ENCODE measurements at places on chromosomes 16 and 17.

GRCh38 chr16:318628-319027 lies 33.9 kb downstream of the AXIN1 start:
- DNase-seq = no peak

DNA sequence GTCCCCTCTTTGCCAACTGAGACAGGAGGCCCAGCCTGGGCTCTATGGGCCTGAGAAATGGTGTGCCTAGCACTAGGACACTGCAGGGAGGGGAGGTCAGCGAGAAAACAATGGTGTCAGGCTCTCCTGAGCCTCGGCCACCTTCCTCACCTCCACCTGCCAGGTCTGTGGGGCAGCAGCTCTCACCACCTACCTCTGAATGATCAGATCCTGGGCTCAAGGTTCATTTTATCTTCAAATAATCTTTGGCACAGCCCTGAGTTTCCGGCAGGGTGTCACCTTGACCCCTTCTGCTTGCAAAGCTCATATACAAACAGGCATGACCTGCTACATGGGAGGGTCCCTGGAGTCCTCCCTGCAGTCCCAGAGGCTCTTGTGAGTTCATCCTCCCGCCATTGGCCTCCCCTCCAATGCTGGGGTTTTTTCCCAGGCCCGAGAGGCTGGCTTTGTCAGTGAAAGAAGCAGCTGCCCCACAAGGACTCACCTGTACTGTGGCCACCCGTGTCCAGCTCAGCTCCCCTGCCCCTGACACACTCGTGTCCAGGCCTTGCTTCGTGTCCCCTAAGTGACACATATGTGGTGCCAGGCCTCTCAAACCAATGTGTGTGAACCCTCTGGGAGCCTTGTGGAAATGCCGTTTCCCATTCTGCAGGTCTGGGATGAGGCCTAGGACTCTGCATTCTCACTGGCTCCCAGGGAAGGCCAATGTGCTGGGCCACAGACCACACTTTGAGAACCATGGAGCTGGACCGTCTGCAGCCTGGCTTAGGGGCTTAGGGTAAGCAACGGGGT lies 176.8 kb upstream of the CIBAR2 start:
- DNase-seq = no peak

DNA sequence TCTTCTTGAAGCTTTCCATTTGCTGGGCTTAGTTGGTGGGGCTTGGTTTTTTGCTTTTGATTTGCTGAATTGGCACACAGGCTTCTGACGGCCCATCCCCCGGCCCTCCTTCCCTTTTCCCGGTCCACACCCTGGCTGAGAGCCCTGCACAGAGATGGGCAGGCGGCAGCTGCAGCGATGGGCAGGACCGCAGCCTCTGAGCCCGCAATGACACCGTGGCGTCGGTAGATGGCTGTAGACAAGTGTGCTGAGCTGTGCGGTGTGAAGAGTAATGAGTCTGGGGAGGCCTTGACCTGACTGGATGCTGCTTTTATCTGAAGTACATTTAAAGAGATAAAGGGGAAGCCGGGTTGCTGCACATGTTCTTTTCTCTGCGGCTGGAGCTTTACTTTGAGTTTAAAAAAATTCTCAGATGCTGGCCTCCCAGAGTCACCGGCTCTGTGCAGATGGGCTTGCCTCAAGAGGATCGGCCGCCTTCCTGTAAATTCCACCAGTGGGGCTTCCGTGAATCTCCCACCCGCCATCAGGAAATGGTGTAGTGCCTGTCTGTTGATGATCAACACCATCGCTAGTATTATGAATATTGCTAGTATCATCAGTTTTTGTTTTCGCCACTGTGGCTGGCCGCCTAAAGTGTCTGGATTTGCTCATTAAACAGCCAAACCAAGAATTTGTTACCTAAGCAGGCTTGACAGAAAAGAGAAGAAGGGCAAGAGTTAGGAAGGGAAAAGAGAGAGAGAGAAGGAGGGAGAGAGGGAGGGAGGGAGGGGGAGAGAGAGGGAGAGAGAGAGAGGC lies 245.6 kb upstream of the RBFOX1 start:
- no peak for DNase-seq

DNA sequence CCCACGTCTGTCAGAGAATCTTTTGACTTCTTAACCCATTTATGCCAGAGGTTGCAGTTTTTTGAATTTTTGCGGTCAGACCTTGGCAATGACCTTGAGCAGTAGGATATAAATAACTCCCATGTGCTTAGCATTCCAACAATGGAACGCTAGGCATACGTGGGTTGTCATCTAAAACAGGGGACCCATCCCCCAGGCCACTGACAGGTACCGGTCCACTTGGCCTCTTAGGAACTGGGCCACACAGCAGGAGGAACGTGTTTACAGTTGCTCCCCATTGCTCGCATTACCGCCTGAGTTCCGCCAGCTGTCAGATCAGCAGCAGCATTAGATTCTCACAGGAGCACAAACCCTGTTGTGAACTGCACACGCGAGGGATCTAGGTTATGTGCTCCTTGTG lies 76.8 kb upstream of the LGALS9 start:
- peak; percentile 80 for DNase-seq

DNA sequence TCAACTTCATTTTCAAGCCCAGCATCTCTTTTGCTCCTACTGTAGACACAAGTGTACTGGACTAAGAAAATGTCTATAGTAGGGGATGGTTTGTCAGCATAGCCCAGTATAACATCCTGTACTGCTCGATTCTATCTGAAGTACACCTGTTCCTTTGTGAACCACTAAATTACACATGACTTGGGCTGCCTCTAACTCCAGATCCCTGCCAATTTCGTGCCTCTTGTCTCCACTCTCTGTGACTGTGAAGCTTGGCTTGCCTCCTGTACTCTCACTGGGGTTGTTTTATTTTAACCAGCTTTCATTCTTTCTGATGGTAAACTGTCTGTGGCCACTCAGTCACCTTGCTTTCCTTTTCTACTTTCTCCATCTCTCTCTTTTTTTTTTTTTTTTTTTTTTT lies 24.5 kb downstream of the GFOD2 start:
- no peak for DNase-seq

GRCh38 chr16:85146922-85147651 lies 34.8 kb upstream of the CIBAR2 start:
- no peak for DNase-seq

- no peak for DNase-seq
These were observed 3.2 kb downstream of the UTS2R start for GRCh38 chr17:82374626-82375331.

DNA sequence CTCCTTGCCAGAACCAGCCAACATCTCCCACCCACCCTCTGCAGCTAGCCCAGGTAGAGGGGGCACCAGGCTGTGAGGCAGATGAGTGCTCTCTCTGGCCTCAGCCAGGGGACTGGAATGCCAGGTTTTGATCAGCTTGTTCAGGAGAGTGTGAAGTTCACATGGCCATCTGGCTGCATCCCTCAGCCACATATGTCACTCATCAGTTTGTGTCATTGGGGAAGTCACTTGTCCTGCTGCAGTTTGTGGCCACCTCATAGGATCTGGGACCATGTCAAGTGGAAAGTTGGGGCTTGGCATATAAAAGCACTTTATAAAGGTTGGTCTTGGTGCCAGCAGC lies 147.6 kb downstream of the SOCS1 start:
- no peak for DNase-seq

GRCh38 chr16:85056211-85056748 lies 28.7 kb downstream of the KIAA0513 start:
- DNase-seq = peak; percentile 33

- DNase-seq = no peak
These were observed 69.9 kb downstream of the SRCIN1 start for GRCh38 chr17:38535886-38536285.

DNA sequence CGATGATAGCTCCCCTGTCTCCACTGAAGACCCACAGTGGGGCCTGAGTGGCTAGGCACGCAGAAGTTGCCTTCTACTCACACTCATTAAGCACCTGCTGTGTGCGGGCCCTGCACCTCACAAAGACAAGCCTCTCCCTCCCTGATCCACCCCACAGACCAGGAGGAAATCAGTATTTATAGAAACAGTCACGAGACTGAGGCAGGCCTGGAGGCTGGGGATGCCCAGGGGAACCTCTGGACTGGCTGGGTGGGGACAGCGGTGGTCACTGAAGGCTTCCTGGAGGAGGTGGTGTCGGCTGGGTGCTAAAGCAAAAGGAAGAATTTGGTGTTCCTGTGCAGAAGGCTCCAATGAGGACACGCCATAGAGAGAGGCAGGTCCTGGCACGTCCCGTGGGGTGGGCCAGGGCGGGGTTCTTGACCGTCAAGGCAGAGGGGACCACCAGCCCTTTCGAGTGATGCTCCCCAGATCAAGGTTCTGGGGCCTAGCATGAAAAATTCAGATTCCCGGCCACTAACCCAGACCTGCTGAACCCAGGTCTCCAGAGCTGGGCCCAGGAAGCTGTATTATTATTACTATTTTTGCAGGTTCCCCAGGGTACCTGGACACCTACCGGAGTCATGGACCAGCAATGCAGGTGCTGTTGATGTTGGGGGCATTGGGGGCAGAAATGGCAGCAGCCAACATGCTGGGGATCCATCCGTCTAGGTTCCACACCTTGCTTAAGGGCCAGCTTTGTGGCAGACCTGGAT lies 23.0 kb downstream of the PPL start:
- no peak for DNase-seq

GRCh38 chr17:57259817-57260216 lies 3.5 kb downstream of the MSI2 start:
- DNase-seq = no peak

- DNase-seq = no peak
These were observed 34.4 kb downstream of the WDR59 start for GRCh38 chr16:74950511-74950910.

- DNase-seq = no peak
These were observed 22.6 kb downstream of the SLC25A10 start for GRCh38 chr17:81734405-81735263.

- DNase-seq = peak; percentile 81
These were observed 56.4 kb downstream of the VMP1 start for GRCh38 chr17:59763861-59764260.

DNA sequence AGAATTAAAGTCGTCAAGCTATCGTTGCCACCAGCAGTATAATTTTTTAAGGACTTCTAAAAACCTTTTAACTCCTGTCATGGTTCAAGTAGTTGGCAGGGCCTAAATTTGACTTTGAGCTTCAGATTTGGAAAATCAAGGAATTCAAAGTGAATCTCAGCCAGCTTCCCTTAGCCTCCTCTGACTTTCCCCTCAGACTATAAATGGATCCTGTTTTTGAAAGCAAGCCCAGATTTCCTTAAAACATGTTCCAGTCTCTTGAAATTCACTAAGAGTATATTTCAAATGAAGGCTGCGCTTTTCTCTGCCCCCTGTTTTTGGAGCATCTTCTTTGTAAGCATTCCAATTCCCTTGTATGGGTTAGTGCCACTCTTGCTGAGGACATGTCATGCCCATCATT lies 101.8 kb upstream of the CDH8 start:
- no peak for DNase-seq

- no peak for DNase-seq
These were observed 73.4 kb downstream of the HELZ start for GRCh38 chr17:67171560-67171959.

DNA sequence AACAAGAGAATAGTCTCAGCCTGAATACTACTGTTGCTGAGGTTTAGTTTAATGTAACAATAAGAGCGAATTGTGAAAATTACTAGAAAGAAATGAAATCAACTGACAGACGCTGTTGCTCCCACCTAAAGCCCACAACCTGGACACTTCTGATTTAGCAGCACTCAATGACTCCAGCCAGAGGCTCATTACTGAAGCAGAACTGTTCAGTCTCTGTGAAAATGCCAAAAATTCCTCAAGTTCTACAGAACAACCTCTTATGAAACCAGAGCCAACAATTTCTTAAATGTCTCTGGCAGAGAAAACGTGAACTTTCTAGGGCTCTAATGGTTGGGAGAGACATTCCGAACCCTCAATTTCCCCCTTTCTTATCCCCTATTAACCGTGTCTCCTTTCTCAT lies 9.9 kb downstream of the PSME3IP1 start:
- DNase-seq = no peak

- DNase-seq = no peak
These were observed 286.9 kb downstream of the CPPED1 start for GRCh38 chr16:12516621-12517309.

DNA sequence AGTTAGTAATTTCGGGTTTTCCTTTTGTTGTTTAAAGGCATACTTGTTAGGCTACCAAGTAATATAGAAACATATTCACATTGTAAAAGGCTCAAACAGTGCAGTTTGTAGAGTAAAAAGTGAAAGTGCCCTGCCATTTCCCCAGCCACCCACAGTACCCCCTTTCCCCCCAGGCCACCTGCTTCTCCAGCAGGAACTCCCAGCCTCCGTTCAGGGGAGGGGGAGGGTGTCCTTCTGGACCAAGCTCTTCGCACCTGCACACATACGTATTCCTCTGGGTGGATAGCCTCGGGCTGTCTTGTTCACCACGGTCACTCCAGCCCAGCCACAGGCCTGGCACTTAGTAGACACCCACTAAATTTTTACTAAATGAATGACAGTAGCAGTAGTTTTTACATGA lies 144.5 kb downstream of the CLEC16A start:
- DNase-seq = no peak

DNA sequence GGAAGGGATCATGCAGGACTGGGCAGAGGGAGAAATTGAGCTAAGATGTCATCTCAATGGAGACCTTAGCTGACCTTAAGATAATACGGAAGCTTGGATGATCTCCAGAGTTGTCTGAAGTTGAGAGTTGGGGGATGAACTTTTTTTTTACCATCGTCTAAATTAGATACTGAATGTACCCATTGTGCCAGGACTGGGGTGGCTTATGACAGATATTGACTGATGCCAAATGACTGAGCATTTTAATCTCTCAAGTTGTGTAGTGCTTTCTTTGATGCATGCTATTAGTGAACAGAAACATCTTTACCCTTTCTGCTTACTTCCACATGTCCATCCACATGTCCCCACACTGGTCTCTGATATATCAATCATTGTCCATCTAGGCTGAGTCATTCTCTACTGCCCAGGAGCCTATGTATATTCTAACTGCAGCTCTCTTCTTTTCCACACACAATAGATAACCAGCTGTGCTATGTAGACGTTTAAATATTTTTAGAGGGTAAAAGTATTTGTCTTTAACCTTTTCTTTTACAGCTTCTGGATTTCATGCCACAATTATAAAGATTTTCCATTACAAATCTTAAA lies 60.2 kb upstream of the ZKSCAN2 start:
- no peak for DNase-seq

GRCh38 chr17:50947782-50948543 lies 81.8 kb upstream of the TOB1 start:
- no peak for DNase-seq

GRCh38 chr17:3796110-3796821 lies 4.7 kb downstream of the ITGAE start:
- peak; percentile 29 for DNase-seq

GRCh38 chr16:73846007-73846330 lies 450.6 kb upstream of the PSMD7 start:
- DNase-seq = no peak

DNA sequence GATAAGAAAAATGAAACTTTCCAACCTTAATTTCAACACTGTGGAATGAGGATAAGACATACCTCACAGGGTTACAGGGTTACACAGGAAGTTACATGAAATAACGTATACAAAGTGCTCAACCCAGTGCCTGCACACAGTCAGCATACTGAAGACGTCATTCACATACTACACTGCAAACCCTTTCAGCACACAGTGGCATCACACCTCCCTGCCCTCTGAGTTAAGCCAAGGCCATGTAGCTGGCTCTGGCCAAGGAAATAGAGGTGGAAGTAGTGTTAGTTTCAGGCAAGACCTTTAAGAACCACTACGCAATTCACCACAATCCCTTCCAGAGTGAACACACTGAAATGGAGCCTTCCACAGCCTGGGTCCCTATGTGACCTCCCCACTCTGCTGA lies 46.6 kb upstream of the GSG1L start:
- no peak for DNase-seq

Data from fibroblast of skin of scalp (primary cell).